ENCODE measurements at places on chromosomes 2 and 18.

GRCh38 chr2:146305164-146305563 lies 1539.7 kb upstream of the ACVR2A start:
- DNase-seq: no peak

DNA sequence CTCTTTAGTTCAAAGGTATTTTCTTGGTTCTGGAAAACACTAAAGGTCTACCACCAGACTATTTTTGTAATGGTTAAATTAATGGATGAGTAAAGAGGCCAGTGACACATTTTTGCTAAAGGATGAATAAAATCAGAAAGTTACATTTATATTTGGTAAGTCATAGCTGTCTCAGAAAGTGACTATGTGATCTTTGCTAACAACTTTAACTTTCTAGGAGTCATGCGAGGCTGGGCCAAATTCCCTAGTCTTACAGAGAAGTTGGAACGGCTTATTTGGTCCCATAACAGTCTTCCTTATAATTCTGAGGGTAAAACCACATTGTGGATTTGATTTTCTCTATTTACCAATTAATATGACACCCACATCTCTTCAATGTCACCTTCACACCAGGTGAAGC lies 198.1 kb downstream of the PDE1A start:
- peak; percentile 10 for DNase-seq

DNA sequence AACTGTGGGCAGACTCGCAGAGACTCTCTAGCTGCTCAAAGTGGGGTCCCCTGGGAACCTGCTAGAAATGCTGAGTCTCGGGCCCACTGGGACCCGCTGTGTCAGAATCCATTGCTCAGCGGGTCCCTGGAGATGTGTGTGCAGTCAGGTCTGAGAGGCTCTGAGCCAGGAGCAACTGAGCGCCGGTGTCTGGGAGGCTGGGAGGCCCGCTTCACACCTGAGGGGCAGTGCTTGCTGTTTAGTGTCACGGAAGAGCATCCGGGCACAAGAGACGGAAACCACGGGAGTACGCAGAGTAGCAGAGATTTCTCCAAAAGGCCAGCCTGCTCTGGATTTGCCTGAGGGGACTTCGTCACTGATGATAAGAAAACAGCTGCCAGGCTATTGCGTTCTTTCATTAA lies 70.1 kb downstream of the EDAR start:
- DNase-seq: no peak

DNA sequence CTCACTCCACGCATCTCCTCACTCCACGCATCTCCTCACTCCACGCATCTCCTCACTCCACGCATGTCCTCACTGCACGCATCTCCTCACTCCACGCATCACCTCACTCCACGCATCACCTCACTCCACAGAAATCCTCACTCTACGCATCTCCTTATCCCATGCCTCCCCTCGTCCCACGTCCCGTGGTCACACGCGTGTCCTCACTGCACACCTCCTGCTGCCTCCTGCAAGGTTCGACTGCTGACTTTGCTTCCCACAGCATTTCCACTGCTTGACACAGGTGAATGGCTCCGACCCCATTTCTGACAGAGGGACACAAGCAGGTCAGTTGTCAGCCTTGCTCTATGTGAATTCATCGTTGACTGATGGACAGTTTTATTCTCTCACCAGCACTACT lies 103.0 kb downstream of the USP40 start:
- DNase-seq: no peak

DNA sequence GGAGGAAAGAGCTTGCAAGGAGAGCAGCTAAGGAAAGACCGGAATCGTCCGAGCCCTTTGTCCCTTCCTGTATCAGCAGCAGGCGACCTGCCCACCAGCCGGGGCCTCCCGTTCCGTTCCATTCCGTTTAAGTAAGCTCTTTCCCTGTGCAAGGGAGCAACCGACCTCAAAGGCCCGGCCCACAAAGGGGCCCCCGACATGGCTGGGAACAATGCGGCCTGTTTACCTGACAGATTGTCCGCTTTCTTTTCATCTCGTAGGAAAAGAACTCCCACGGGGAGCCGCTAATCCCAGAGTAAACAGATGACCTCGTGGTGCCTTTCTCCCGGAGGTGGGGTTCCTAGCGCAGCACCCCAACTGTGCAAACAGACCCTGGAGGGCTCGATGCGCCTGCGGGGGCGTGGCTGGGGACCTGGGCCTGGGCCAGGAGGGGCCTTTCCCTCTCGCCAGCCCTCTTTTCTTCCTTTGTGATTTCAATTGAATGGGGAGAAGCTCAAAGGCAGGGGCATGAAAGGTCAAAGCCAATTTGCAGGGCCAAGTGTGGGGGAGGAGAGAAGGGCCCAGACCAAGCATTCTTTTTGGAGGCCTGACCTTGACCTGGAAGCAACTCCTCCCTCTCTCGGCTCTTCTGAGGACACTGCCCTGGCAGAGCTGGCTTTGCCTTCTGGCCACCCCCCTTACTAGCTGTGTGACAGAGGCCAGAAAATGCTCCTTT lies 120.2 kb downstream of the INHBB start:
- no peak for DNase-seq

GRCh38 chr18:24126155-24126961 lies 12.5 kb upstream of the CABYR start:
- DNase-seq: no peak

DNA sequence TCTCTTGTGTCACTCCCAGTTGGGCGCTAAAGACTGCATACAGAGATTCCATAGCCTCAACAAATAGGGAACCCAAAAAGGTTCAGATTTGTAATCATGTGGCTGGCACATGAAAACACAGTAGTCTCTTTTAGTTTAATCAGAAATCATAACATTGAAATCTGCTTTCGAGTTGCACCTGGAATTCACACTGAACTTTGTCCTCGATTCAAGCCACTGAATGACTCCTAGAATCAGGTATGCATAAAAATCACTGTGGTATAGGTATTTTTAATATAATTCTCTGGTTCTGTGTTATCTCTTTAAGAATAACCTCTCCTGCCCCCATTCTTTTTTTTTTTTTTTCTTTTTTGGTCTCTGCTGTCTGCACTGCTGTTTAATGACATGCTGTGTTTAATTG lies 150.2 kb downstream of the KCNH7 start:
- DNase-seq: peak; percentile 2

DNA sequence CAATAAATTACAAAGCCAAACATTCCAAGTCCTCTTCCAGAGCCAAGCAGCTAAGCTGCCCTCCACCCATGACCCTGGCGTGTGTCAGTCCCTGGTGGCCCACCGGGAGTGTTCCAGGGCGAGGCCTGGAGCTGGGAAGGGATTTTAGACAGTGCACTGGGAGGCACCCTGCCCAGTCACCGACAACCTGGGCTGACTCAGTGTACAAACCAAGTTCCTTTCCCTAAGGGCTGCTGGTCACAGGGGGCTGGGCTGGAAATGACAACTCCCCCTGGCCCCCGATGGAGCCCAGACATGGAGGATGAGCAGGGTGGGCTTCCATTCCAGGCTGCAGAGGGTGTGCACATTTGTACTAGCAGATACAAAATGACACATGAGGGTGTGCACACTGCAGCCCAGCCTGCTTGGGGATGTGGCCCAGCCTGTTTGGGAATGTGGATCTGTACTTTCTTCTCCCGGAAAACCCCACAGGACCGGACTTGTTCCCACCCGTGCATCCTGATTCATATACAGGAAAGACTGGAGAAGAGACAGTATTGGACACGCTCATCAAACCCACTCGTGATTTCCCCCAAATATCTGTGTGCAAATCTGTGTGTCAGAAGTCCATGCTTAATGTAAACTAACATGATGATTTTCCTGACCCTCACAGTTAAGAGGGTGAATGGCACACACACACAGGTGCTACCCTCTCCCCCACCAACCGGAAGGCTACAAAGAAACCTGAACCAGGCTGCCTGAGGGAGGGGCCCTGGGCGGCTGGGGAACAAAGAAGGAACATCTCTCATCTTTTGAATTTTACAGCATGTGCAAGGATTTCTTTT lies 58.9 kb downstream of the NDUFA10 start:
- DNase-seq: no peak

- no peak for DNase-seq
Observed at GRCh38 chr2:147679191-147679954, 165.5 kb upstream of the ACVR2A start.

DNA sequence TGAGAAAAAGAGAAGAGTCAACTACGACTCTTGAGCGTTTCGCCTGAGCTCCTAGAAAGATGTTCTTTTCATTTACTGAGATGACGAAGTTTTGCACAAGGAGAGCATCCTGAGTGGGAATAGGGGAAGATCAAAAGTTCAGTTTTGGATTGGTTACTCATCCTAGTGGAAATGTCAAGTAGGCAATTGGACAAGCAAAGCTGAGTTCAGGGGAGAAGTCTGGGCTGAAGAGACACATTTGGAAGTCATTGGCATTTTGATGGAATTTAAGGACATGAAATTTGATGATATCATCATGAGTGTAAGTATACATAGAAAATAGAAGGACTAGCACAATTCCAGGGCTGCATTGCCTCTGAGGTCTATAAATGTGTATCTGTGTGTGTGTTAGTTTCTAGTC lies 416.6 kb downstream of the RAD51AP2 start:
- DNase-seq: no peak

GRCh38 chr2:199201539-199201938 lies 256.2 kb downstream of the SATB2 start:
- DNase-seq: no peak

DNA sequence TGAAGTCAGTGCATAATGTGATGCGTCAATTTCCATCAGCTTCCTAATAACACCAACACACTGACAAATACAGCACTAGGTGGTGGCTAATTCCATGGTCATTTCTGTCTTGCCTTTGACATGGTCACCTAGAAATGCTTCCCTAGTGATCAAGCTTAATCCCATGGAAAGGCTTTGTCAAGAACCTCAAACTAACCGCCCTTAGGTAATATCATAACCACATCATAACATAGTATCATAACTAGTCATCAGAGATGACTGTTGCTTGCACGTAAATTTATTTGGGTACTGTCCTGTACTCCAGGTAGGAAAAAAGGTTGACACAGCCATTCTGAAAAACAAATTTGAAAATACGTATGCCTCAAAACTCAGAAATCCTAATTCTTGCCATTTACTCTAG lies 471.8 kb downstream of the IRS1 start:
- no peak for DNase-seq

DNA sequence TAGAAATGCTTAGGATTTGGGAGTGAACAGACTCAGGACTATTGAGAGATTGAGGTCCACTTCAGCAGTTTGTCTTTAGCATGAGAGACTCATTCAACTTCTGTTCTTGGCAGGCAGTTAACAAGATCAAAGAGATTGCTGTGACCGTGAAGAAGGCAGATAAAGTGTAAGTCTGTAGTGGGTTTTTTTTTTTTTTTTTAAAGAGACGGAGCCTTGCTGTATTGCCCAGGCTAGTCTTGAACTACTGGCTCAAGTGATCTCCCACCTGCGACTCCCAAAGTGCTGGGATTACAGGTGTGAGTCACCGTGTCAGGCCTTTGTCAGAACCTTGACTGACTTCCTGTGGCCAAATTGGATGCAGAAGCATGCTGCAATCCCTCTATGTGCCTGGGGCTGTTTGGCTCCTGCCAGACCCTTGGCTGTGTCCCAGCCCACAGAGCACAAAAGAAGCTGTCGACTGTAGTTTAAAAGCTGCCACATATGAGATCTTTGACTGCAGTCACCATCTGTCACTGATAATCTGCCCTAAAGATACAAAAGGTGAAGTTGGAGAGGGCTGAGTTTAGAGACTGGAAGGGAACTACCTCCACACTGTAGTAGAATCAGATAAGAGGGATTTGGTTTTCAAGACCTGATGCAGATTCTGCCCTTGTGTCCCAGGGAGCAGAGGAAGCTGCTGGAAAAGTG lies 9.9 kb downstream of the CCT7 start:
- DNase-seq: peak; percentile 96

GRCh38 chr2:64770137-64770780 lies 116.5 kb upstream of the SERTAD2 start:
- peak; percentile 28 for DNase-seq

GRCh38 chr2:232327105-232328031 lies 51.2 kb upstream of the ALPP start:
- DNase-seq: peak; percentile 85

GRCh38 chr2:96171831-96172230 lies 26.6 kb upstream of the DUSP2 start:
- DNase-seq: no peak
